ENCODE measurements at places on chromosomes 13 and 19.

DNA sequence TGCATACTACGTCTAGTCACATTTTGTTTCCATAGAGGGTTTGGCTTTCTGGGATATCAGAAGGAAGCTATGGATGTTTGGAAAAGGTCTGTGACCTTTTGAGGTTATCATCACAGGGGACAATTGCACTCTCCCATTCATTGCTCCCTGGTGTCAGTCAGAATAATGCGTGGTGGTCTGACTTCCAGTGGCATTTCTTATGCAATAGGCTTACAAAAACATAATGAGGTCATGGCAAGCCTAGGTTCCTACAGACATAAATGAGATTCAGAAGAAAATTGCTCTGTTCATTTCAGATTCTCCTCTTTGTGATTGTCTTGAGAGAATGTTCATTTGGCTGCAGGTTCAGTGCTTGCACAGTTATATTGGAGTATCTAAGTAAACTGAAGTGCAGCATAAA lies 54.6 kb downstream of the ARHGAP35 start:
- H3K27me3 ChIP-seq = no peaks in the 10 kb centered on the region
- H3K27ac ChIP-seq = no peak overlapping the region
- peaks cover 39% of the 10 kb centered on the region for H3K4me1 ChIP-seq
- peaks cover 19% of the 10 kb centered on the region for H3K36me3 ChIP-seq
- no peak overlapping the region for H3K4me3 ChIP-seq

GRCh38 chr13:107296804-107297203 lies 728.9 kb upstream of the ARGLU1 start:
- H3K36me3 ChIP-seq = no peaks in the 10 kb centered on the region
- no peak overlapping the region for H3K4me3 ChIP-seq
- DNase-seq = no peak
- no peaks in the 10 kb centered on the region for H3K4me1 ChIP-seq
- no peaks in the 10 kb centered on the region for H3K27me3 ChIP-seq
- no peak overlapping the region for H3K27ac ChIP-seq

DNA sequence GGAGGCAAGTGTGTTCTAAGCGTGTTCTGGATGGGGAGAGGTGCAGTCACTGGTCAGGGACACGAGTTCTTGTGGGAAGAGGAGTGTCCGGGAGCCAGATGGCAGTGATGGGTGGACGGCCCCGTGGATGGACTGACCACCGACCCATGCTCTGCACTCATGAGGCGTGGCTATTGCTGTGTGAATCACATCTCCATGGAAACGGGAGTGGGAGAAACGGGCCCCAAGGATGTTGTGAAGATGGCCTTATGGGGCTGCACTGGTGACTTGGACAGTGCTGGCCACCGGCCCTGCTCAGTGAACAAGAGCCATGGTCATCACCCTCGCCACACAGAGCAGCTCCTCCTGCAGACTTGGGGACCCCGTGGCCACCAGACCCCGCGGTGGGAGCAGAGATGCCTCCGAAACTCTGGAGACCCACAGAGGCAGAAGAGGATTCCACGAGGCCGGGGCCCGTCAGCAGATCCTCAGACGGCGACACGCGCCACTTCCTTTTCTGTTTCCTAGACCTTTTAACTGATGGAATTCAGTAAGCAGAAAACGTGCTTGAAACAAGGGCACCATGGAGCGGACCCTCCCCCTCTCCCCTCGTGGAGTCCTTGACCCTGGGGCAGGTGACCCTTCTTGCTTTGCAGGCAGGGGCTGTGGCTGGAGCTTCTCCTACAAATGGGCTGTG lies 47.5 kb downstream of the GAS6 start:
- peak overlapping the region; percentile 36 for H3K4me3 ChIP-seq
- peak; percentile 67 for DNase-seq
- H3K4me1 ChIP-seq = peaks cover 82% of the 10 kb centered on the region

GRCh38 chr13:100659578-100659977 lies 15.0 kb downstream of the TMTC4 start:
- no peaks in the 10 kb centered on the region for H3K36me3 ChIP-seq
- no peak for DNase-seq
- H3K4me3 ChIP-seq = no peak overlapping the region

GRCh38 chr19:995051-995827 lies 5.0 kb upstream of the GRIN3B start:
- peak overlapping the region; percentile 63 for H3K27ac ChIP-seq
- DNase-seq = peak; percentile 68
- peaks cover 38% of the 10 kb centered on the region for H3K36me3 ChIP-seq
- peaks cover 34% of the 10 kb centered on the region for H3K27me3 ChIP-seq
- peaks cover 16% of the 10 kb centered on the region for H3K4me1 ChIP-seq

DNA sequence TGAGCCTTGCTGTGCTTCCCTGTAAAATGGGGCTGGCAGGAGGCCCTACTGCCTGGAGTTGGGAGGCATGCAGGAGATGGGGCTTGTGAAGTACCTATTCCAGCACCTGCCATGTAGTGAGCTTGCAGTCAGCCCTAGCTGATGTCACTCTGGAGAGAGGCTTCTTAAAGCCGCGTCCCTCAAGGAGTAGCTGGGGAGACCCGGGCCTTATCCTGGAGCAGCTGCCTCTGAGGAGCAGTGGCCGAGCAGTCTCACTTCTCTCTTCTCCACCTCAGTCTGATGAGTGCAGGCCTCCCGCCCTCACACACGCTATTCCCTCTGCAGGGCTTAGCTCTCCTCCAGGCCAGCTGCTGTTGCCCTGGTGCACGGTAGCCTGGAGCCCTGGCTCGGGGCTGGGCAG lies 18.0 kb downstream of the CLASRP start:
- H3K36me3 ChIP-seq = peaks cover 53% of the 10 kb centered on the region
- H3K27ac ChIP-seq = no peak overlapping the region
- no peak overlapping the region for H3K4me3 ChIP-seq
- H3K27me3 ChIP-seq = no peaks in the 10 kb centered on the region
- no peak for DNase-seq

DNA sequence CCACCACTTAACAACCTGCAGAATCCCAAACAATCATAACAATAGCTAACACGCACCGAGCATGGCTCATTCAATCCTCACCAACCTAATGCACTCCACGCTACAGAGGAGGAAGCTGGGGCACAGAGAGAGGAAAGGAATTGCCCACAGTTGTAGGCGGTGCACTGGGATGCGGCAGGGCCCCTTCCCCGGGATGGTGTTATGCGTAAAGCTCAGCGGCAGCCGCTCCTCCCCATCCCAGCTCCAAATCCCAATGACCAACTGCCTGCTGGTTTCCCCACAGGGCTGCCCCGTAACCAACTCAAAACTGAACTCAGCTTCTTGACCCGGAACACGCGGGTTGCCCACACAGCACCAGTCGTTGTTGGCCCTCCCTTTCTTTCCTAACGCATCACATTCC lies 42.2 kb downstream of the SERP2 start:
- H3K4me3 ChIP-seq = no peak overlapping the region
- no peak overlapping the region for H3K27ac ChIP-seq
- H3K27me3 ChIP-seq = no peaks in the 10 kb centered on the region
- DNase-seq = no peak

DNA sequence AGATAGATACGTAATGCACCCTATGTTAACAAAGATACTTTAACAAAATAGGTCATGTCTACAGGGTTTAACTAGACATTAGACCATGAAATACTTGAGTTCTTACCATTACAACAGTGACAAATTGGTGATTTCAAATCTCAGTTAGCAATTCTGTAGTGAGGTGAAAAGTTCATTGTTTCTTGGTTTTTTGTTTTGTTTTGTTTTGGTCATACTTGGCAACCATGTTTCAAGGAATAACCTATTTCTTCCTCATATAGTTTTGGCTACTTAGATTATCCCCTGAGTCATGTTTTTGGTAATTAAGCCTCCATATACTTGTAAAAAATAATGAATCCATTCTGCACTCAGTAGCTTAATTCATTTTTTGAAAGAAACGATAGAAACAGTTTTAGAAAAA lies 1200.4 kb downstream of the DIAPH3 start:
- DNase-seq = no peak
- no peaks in the 10 kb centered on the region for H3K36me3 ChIP-seq
- no peak overlapping the region for H3K4me3 ChIP-seq
- no peaks in the 10 kb centered on the region for H3K4me1 ChIP-seq
- H3K27ac ChIP-seq = no peak overlapping the region
